ENCODE measurements at places on chromosomes 7 and 10.

- DNase-seq, result no peak
Measured at GRCh38 chr7:30655096-30655970, 26.9 kb downstream of the CRHR2 start.

- peak; percentile 82 for DNase-seq
Measured at GRCh38 chr10:77531441-77532001, 106.1 kb downstream of the KCNMA1 start.

DNA sequence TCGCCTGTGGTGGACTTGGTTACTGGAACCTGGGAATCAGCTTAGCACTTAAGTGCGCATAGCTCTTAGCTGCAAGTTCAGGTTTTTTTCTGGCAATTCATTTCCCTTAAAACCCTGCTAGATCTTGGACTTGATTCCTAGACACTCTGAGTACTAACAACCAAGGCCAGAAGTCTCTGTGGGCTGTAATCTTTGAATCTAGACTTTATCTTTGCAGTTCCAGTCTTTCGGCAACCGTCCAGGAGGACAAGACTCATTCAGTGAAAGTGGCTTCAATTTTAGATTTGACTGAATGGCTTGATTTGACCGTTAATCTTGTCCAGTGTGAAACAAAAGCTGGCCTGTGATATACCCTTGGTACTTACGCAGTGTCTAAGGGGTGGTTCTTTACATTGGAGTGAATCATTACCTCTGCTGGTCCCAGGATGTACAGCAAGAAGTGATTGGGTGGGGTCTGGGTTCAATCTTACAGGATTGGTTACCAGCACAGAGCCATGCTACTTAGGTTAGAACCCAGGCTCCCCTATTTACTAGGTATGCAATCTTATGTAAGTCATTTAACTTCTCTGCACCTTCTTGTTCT lies 16.4 kb downstream of the PTTG1IP2 start:
- DNase-seq, result no peak

GRCh38 chr10:24556126-24556749 lies 167.4 kb downstream of the ARHGAP21 start:
- no peak for DNase-seq

DNA sequence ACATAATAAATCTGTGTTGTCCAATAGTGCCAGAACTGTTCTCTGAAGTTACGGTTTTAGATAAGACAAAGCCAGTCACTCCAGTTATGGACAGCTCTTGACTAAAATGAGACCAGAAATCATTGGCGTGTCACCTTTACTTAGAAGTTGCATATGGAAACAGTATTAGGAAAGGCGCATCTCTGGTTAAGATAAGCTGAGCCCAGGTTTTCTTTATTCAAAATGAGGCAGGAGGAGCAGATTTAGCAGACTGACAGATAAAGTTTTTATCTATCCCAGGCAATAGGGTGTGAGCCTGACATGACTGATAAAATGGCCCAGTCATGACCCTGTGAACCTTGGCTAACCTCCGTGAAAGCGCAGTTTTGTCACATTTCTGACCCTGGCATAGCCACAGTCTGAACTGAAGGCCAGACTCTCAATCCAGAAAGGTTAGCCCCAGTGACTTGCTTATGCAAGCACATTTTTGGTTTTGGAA lies 4.2 kb downstream of the CYP26A1 start:
- no peak for DNase-seq

DNA sequence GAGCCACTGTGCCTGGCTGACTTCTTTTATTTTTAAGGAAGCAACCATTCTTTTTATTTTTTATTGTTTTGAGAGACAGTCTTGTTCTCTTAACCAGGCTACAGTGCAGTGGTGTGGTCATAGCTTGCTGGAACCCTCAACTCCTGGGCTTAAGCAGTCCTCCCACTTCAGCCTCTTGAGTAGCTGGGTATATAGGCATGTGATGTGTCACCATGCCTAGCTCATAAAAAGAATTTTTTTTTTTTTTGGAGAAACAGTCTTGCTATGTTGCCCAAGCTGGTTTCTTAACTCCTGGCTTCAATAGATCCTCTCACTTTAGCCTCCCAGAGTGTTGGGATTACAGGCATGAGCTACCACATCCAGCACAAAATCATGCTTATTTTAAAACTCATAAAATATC lies 5.8 kb downstream of the MCU start:
- no peak for DNase-seq

- DNase-seq, result no peak
Measured at GRCh38 chr7:17055596-17055995, 173.8 kb upstream of the AGR3 start.

DNA sequence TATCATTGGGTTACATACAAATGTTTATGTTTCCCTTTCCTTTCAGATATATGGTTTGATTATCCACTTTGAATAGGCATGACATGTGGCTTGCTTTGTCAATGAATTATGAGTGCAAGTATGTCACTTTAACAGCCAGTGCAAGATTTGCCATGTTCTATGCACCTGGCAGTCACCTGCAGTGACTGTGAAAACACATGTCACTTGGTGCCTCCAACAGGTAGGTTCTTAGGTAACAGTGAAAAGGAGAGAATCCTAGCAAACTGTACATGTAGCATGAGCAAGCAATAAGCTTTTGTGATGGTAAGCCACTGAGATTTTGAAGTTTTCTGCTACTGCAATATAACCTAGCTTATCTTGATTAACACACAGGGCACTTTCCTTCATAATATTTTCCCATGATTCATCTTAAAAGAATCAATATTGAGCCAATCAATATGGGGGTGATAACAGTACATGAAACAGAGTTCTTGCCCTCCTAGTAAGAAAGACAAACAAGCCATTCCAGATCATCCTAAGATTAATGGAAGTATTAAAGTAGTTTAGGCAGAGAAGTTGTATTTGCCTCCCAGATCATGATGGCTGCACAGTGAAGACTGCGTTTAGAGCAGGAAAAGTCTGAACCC lies 7.9 kb upstream of the RALA start:
- DNase-seq, result no peak

- DNase-seq, result no peak
Measured at GRCh38 chr10:94012834-94013233, 19.1 kb downstream of the PLCE1 start.

DNA sequence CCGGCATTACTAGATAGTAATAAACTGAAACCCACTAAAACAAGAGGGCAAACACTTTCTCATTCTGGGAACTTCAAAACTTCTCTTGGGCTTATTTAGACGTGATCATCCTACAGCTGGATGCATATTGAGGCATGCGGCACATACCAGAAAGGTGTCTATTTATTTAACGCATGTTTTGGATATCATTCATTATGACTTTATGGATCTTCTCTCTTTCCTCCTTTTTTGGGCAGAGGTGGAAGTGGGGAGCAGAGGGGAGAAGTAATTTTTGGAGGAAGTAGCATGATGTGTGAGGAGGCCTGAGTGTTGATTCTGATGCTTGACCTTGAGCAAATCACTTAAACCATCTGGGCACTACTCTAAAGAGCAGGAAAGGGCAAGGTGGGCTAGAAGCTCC lies 270.6 kb downstream of the TRIL start:
- DNase-seq, result no peak

GRCh38 chr7:36758879-36759278 lies 34.6 kb upstream of the AOAH start:
- DNase-seq, result no peak

DNA sequence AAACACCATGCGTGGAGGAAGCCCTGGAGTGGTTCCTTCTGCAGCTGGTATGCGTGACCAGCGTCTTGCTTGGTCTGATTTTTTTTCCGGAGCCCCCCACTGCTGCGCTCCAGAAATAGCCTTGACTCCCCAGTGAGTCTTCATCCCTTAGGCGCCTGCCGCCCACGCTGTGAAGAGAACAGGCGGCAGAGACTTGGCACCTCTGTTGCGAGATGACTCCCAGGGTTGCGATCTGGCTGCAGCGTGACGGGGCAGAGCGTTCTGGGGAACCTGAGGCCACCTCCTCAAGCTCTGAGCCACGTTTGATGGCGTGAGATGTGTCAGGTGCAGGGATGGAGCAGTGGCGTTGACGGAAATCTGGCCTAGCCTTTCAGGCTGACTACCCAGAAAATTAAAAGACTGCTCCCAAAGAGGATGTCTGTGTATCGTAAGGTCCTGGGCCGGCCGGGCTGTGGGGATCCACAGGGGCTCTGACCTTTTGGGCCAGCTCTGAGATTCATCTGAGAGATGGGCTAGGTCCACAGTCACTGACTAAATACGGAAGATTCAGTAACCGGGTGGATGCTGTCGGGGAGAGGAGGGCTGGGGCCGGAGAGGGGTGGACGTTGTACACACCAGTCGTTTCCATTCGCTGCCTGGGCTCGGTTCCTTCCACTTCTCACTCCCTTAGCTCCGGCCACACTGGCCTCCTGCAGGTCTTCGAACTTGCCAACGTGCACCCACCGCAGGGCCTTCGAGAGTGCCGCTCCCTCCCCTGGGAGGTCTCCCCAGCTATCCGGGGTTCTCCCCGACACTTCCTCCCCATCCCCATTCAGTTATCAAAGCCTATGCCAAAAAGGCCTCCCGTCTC lies 33.8 kb downstream of the PFKFB3 start:
- no peak for DNase-seq

GRCh38 chr7:119949053-119949452 lies 323.9 kb upstream of the KCND2 start:
- no peak for DNase-seq

GRCh38 chr10:50607356-50607925 lies 16.3 kb downstream of the SGMS1 start:
- DNase-seq, result no peak

DNA sequence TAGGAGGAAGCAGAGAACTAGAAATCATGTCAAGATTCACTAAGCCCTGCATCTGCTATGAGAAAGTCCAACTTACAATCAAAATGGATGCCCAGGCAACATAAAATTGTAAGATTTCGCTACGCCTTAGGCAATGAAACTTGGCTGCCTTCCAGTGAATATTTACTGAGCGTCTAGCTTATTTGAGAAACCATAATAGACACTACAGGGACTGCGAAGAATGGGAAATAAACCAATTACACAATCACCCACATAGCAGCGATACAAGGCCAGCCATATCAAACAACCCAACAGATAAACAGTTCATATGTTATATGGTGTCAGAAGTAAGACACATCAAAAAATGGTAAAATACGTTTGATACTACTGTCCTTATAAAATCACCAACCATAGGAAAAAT lies 545.0 kb upstream of the C7orf33 start:
- no peak for DNase-seq

GRCh38 chr7:146443102-146443501 lies 326.5 kb downstream of the CNTNAP2 start:
- no peak for DNase-seq

GRCh38 chr7:90720984-90721760 lies 125.1 kb downstream of the CDK14 start:
- DNase-seq, result peak; percentile 85

- no peak for DNase-seq
Measured at GRCh38 chr10:7298495-7298894, 112.3 kb downstream of the SFMBT2 start.

- DNase-seq, result no peak
Measured at GRCh38 chr7:100016215-100016901, 962 bp downstream of the ZKSCAN1 start.

- no peak for DNase-seq
Measured at GRCh38 chr7:119197172-119197876, 972.8 kb downstream of the ANKRD7 start.

DNA sequence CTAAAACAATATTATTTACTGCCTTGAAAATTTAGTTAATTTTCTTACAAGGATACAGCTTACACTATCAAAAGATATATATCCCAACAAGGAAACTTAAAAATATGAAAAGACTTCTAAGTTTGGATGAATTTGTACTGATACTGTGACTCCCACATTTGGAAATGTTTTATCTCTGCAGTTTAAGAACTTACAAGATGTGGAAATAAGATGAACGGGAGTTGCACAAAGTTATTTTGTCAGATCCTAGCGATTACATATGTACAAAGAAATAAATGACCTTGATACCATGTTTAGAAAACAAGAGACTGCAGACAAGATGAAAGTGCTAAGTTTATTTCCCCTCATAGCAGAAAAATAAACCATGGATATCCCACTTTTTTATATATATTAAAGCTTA lies 103.7 kb upstream of the TMEM106B start:
- DNase-seq, result no peak

DNA sequence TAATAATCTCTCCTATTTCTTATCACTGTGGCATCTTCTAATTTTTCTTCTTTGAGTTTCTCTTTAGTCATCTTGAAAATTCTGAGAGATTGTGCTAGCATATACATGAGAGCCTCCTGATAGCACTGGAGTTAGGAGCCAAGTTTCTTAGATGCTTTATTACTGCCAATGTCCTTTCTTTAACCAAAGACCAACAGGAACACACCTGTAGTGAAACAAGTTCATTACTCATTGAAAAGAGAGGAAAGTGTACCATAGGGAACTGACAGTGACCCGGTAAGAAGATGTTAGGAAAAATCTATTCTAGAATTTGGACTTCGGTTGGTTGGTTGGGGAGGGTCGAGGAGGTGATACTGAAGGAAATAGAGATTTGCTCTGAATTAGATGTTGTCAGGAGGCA lies 27.1 kb upstream of the CD36 start:
- DNase-seq, result no peak

DNA sequence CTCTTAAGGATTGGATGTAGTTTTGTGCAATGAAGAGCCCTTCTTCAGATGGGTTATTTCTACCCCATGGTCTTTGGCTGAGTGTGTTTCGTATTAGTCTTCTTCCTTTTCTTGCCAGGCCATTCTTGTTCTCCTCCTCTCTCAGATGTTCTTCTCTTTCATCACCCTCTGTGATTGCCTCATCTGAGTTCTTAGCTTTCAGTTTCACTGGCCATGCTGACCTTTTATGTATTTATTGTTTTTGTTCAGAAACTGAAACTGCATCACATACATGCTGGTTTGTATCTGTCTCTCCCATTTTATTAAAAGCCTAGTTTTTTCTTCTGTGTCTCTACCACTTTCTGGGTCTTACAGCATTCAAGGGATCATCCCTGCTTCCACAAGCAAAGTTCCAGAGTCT lies 21.7 kb upstream of the PCGF5 start:
- peak; percentile 76 for DNase-seq

DNA sequence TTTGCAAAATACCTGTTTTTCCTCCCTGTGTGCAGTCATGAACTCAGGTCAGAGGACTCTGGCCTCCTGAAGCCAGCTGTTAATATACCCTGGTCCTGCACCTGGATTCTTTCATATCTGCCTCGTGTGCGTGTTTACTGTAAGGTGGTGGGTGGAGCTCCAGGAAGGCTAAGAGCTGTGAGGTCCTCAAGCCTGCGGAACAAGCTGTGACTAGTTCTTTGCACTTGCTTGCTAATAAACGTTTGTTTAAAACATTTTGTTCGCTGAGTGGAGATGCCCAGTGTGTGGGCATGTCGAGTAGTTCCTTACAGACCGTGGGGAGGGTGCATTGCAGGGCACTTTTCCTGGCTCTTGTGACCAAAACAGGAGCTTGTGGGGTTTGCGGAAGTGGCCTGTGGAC lies 139.0 kb downstream of the DOCK1 start:
- no peak for DNase-seq

DNA sequence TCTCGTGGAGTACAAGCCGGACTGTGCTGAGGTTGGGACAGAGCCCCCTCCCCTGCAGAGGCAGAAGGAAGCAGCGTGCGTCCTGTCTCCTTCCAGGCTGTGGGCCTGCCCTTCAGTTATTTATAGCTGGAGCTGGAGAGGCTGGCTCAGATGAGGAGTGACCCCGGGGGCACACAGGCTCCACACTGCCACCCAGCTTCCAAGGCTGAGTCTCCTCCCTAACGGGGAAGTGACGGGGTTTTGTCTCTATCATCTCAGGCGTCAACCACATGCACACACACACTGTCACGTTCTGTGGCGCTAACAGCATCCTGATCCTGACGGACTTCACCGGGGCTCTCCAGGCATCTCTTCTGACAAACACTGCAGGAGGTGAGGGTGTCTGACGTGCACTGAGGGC lies 25.4 kb downstream of the AMZ1 start:
- DNase-seq, result no peak
